ENCODE measurements at places on chromosomes 6 and 20.

DNA sequence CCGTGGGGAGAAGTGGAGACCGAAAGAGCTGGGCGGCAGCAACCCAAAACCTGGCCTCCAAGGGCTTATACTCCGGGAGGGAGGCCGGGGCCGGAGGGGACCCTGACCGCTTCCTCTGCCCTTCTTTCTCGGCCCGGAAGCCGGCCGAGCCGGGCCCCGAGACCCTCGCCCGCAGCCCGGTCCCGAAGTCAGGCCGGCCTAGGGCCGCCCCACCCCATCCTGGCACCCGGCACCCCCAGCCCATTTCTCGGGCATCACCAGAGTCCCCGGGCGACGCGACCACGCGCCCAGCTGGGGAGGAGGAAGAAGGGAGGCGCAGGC is 572 bp upstream of the ZDHHC14 start:
- no peak for DNase-seq

DNA sequence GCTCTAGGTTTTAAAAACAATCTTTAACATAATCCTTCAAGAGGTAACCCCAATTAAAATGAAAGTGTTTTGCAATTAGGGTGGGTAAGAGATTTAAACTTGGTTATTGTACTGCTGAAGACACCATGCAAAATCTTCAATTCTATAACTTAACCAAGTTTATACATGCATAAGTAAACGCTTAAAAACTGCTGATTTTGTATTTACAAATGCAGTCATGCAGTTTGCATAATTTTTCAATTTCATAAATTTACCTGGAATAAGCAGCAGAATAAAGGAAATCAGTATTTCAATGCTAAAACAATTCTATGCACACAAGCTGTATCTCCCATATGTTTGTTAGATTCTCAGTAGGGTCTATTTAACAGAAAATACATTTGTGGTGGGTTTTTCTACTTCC is 22.9 kb downstream of the SSR1 start:
- DNase-seq: no peak

GRCh38 chr6:130961148-130961547 is 101.9 kb downstream of the EPB41L2 start:
- DNase-seq: no peak

- DNase-seq: no peak
Observed at GRCh38 chr20:39310363-39310995, 348.3 kb downstream of the DHX35 start.

- no peak for DNase-seq
Observed at GRCh38 chr6:137737836-137738596, 129.0 kb upstream of the TNFAIP3 start.

- no peak for DNase-seq
Observed at GRCh38 chr6:15230827-15231226, 15.0 kb upstream of the JARID2 start.

- DNase-seq: no peak
Observed at GRCh38 chr6:159686703-159687102, 6.3 kb downstream of the SOD2 start.

DNA sequence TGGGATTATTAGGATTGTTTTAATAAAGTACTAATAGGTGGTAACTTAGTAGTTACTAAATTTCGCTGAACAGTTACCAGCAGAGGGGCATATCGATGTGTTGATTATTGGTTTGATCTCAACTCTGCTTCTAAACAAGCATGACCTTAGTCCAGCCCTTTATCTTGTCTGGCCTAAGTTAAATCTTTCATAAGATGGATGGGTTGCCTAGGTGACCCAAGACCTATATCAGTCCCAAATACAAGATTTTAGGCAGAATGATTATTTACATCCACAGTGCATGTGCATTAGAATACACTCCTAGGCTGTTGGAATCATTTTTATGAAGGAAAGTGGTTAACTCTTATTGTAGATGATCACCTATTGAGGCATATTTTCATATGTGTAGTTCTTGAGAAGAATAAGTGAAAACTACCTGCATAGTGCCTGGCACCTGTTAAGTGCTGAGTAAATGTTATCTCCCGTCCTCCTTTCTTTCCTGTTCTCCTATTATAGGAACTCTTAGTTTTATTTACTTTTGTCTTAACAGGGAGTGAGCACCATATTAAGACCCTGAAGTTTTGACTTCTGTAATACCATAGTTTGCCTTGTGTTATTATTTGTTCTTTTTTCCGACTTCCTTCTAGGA is 1.1 kb downstream of the HSF2 start:
- DNase-seq: no peak

- no peak for DNase-seq
Observed at GRCh38 chr6:140393665-140394540, 1019.5 kb upstream of the CITED2 start.

DNA sequence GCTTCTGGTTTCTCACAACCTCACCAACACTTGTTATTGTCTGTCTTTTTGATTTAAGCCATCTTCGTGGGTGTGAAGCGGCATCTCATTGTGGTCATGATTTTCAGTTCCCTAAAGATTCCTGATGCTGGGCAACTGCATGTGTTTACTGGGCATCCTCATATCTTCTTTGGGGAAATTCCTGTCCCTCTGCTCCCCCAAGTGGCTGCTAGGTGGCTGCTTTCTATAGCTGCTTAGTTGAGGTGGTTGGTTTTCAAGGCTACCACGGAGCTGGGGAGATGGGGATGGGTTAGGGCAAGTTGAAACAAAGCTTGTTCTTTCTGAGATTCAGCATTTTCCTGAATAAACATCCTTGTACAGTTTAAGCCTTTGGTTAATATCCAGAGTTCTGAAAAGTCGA is 403.9 kb upstream of the SULF2 start:
- no peak for DNase-seq

DNA sequence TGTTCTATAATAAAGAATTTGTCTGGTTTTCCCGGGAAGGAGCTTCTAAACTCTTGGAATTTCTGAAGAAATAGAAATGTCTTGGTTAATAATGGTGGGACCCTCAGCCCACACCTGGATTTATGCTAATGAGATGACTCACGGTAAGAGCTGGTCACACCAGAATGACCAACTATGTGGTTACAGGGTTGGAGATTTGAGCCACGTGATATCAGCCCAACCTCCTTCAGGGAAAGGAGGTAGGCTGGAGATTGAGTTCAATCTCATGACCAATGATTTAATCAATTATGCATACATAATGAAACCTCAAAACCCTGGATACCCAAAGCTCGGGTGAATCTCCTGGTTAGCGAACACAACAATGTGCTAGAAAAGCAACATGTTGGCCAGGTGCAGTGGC is 22.1 kb upstream of the CDKN1A start:
- no peak for DNase-seq

GRCh38 chr6:80020381-80021120 is 16.1 kb downstream of the TTK start:
- DNase-seq: no peak

GRCh38 chr20:24823176-24823784 is 125.8 kb upstream of the CST7 start:
- DNase-seq: no peak

GRCh38 chr20:48405909-48406308 is 421.9 kb downstream of the PREX1 start:
- DNase-seq: no peak

- no peak for DNase-seq
Observed at GRCh38 chr20:36666181-36666740, 20.3 kb upstream of the SLA2 start.

- no peak for DNase-seq
Observed at GRCh38 chr20:55090286-55090685, 614.9 kb downstream of the DOK5 start.

DNA sequence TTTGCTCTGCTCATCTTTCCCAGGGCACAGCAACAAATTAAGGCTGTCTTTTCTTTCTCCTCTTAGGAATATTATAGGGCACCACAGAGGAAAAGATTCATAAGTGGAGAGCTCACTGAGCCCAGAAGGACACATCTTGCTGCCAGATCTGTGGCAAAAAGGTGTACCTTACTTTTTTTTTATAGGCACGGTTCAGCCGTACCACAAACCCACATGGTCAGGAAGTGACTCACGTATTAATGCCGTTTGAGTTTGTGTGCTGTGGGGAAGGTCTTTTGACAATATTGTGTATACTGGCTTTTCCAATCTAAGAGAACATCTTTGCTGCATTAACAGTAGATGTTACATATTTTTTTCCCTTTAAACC is 28.4 kb downstream of the PAQR8 start:
- no peak for DNase-seq

All from activated CD8-positive, alpha-beta memory T cell treated with anti-CD3 and anti-CD28 coated beads for 1 hour (primary cell).